Nephron progenitor cell (in vitro differentiated cells): ENCODE measurements at places on chromosomes 6 and 20.

- no peak for DNase-seq
These were observed 53.0 kb downstream of the SNAP25 start for GRCh38 chr20:10271494-10272219.

DNA sequence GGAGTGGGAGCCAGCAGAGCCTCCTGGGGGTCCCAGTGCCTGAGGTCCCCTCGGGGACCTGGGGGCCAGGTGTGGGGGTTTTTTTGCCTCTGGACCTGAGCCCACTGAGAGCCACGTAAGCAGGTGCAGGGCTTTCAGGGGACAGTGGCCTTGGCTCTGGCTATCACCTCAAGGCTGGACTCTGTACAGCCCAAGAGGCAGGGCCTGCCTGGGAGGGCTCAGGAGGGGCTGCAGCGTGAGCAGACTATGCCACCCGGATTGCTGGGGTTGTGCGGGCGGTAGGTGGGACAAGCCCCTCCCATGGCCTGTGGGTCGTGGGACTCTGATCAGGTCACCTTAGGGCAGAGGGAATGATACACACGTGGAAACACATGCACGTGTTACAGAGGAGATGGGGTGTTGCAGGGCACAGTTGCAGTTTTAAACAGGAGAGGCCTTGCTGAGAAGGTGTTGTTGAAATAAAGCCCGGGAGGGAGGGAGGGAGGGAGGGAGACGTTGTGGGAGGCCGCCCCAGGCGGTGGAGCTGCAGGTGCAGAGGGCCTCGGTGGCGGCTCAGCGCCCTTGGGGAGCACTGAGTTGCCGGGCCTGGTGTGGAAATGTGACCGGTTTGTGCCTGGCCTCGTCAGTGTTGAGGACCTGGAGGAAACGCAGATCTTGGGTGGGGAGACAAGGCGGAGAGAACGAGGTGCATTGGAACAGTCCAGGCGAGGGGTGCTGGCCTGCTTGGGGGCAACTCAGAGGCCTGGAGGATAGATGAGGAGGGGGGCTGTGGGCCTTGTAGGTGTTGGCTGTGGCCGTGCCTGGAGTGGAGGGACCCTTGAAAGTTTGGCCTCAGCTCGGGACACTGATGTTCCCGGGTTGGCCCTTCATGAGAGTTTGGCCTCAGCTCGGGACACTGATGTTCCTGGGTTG is 2.3 kb downstream of the TCEA2 start:
- no peak for DNase-seq

GRCh38 chr20:60349418-60349817 is 391.2 kb downstream of the CDH26 start:
- peak; percentile 10 for DNase-seq

GRCh38 chr6:28953039-28953584 is 29.3 kb upstream of the TRIM27 start:
- DNase-seq: peak; percentile 59

DNA sequence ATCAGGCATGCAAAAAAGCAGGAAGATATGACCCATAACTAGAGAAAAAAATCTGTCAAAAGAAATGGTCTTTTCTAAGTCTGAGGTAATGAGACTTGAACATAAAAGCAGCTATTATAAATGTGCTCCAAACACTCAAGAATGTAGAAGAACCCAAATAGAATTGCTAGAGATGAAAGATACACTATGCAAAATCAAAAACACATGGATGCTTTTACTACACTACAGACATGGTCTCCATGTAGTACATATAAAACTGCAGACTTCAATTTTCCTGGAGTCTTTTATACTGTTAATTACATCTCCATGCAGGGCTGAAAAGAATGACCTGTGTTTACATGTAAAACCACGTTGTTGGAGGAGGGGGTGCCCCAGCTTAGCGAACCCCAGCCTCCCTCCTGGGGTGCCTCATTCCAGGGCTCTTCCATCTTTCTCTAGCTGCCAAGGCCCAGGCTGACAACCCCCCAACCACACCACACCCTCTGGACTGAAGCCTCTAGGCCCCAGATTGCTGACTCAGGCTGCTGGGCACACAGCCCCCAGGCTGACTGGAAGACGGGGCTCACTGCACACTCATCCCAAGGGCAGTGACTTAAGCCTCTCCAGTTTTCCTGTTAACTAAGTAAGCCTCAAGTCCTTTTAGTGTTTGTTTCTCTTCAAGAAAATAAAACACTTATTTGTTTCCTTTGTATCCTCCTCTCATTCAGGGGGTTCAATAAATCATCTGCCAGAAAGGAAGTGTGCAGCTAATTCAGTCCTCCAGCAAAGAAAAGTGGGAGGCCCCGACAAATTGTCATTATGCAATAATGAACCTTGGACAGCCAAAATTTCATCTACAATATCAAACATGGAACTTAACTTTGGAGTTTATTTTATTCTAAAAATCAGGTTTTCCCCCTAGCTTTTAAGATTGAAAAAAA is 26.0 kb upstream of the PLAGL1 start:
- DNase-seq: no peak

- no peak for DNase-seq
These were observed 111.5 kb downstream of the TMEM242 start for GRCh38 chr6:157211603-157212455.

DNA sequence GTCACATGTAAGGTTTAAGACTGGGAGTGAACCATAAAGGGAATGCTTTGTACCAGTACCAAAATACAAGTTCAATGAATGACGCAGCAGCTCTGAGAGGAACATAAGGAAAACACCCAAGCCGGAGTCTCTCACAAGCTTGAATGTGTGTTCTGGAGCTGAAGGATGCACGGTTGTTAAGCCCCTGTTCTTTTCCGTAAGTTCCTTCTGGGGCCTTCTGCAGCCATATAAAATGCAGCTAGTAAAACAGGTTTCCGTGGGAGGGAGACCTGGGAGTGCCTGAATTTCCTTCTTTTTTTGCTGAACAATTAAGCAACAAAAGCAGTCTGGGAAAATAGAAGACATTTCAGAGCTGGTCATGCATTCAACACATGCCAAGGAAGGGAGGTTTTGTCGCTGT is 73.2 kb upstream of the JAG1 start:
- DNase-seq: no peak

DNA sequence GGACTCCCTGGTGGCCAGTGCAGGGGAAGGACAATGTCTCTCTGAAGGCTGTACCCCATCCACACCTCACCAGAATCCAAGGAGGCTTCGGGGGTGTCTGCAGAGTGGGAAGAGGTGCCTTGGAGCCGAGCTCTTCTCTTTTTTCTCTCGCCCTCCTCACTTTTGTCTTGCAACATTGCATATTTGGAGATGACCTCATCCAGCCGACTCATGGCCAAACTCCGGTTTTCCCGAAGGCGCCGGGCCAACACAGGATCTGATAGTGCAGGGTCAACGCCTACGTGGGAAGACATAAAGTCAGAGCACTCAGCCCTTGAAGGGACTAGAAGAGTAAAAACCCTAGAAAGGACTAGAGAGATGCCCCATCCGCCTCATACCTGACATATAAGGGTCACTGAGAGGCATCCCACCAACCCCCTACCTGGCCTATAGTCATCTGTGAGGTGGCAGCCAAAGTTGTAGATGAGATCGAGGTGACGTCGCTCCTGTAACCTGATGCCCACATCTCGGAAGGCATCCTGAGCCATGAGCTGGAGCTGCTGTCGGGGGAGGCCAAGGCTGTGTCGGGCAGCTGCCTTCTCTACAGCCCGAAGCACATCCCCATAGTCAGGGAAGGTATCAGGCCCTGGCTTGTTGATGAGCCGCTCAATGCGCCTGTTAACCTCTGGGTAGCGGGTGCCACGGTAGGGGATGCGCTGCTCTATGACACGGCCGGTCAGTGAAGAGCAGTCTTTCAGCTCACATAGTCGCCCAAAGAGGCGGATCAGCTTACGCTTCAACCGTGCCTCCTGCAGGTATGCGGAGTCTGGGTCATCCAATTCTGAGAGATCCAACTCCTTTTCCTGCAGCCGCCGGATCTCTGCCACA is 3.0 kb upstream of the ZBTB22 start:
- DNase-seq: no peak

- DNase-seq: no peak
These were observed 12.8 kb downstream of the NPEPL1 start for GRCh38 chr20:58705208-58705926.

DNA sequence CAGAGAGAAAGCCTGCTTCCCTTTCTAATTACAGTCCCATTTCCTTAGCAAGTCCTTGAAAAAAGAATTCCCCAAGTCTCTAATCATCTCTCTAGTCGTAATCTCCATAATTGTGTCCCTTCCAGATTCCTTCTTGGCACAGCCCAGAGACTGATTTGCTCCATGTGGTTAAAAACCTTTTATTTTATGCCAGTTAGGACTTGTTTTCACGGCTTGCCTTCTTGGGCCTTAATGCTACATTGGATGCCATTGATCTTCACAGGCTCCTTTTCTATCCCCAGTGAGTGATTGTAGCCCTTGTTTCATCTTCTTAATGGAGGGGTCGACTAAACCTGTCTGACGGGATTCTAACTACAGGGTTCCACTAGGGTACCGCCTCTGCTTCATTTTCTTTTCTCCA is 650.6 kb upstream of the ARID1B start:
- no peak for DNase-seq

DNA sequence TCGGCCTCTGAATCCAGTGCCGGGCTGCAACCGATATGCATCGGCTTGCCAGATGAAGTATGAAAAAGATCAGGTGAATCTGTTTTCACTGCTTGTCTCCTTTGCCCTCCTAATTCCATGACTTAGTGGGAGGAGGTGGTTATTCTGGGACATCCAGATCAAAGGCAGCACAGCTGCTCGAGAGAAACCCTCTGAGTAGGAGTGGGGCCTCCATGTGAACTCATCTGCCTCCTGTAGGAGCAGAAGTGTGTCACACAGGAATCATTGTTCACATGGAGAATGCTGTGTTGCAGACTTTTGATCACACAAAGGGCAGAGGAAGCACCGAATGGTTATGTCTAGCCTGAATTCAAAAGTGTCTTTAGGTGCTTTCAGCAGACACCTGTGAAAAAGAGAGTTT is 73.1 kb upstream of the SLC22A1 start:
- no peak for DNase-seq

DNA sequence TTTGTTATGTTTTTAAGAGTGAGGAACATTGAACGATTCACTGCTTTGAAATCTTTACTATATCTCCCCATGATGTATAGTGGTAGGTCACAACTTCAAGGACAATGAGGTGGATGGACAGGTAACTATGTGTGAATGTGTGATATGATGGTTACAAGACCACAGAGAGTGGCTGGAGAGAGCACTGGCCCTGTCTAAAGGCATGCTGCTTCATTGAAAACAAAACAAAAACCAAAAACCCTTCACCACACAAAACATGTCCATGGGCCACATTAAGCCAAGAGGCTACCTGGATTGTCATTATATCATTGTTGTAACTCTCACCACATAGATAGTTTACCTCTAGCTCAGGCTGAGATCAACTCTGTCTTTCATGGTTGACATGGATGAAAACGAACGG is 180.6 kb upstream of the TENT5A start:
- DNase-seq: no peak

DNA sequence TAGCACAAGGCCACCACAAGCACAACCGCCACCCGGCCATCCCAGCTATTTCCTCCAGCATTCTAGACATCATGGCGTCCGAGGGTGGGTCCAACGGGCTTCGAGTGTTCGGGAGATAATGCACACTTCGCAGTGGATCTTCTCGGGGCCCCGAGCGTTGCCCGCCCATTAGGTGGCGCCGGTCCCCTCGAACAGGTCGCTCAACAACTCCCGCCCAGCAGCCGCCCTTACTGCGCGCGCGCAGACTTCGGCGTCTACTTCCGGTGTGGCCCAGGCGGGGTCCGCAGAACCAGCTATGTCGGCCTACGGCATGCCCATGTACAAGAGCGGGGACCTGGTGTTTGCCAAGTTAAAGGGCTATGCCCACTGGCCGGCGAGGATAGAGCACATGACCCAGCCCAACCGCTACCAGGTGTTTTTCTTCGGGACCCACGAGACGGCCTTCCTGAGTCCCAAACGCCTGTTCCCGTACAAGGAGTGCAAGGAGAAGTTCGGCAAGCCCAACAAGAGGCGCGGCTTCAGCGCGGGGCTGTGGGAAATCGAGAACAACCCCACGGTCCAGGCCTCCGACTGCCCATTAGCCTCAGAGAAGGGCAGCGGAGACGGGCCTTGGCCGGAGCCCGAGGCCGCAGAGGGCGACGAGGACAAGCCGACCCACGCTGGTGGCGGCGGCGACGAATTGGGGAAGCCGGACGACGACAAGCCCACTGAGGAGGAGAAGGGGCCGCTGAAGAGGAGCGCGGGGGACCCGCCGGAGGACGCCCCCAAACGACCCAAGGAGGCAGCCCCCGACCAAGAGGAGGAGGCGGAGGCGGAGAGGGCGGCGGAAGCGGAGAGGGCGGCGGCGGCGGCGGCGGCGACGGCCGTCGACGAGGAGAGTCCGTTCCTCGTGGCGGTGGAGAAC is at the start of gene HDGFL1:
HDGFL1 (plus strand) TSS at position 286 of the 904 bp plus-strand sequence; CDS start at position 296, 10 bp downstream.
- DNase-seq: no peak

DNA sequence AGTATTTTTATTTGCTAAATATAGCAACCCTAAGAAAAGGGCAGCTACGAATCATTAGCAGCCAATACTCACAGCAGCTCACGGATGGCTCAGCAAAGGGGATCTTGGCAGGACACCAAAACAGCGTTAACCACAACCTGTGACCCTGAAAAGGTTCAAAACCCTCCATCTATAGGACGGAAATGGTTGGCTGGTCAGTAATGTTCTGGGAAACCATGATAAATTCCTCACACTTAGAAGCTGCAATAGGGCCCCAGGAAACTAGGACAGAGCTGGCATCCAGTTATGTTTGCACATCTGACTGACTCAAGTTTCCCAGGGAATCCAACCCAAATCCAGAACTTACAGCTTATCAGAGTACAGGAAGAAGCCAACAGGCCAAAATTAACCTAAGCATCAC is 30.9 kb upstream of the PTPRT start:
- DNase-seq: no peak

GRCh38 chr20:50169329-50169823 is 15.9 kb upstream of the PEDS1 start:
- DNase-seq: peak; percentile 80

DNA sequence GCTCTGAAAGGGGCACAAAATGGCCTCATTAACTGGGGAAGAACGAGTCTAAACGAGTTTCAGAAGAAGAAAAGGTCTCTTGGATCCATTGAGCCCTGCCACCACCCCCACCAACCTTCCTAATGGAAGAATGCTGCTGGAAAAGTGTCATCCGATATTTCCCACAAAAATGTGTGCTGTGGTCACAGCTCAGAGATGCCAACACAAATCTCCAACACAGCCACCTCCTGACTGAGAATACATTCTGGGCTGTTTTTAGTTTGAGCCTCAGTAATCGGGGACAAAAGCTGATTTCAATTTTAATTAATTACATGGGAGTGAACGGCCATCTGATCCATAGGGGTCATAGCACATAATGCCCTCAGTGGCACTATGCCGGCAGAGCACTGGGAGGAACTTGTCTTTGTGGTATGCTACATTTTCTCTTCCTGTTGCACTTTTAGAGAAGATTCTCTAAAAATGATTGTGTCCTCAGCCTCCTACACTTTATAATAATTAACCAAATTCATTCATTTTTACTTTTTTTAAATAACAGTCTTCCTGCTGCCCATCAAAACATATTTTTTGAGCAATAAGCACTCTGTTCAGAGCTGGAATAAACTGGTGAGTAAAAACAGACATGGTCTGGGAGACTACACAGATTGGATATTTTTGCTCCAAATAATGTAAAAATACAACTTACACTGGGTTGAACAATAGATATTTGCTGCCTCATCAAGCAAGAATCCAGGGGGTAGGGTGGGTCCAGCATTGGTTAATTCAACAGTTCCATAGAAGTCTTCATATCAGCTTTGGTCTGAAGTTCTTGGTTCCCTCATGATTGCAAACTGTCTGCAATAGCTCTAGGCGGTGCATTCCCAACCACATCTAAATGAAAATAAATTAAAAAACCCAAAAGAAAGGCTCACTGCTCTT is 143.6 kb upstream of the TMEM170B start:
- no peak for DNase-seq
